Right ventricle myocardium superior (tissue), 1 donor: ENCODE measurements at places on chromosomes 16 and 17.
A peak's percentile ranks its signal among the peaks of the same experiment; 100 is the strongest.

DNA sequence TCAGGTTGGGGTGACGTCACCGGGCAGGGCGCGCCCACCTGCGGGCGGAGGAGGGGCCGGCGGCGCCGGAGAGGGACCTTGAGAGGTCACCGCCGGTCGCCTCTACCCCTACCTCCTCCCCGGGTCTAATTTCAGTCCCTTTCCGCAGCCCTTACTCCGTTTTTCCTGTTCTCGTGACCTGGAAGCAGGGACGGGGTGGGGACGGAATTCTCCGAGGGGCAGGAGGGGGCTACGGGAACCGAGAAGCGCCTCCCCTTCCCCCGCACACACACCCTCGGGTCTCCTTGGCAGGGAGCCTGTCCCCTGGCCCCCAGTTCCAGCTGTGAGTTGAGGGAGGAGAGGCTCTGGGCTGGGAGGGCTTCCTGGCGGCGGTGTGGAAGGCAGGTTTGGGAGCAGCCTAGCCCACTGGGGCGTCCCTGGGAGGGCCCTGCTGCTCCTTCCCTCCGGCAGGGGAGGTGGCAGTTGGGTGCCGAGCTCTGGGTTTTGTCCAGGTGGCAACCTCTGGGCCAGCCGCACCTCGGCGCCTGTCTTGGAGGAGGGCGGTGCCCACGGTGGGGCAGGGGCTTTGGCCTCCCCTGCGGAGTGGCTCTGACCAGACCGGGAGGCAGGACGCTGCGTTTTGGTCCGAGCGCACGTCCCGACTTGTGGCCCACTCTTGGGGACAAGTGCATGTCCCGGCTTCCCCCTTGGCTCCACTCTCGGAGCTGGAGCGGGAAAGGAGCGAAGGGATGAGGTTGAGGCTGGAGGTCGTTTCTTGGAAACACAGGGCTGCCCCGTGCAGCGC, 773 bp downstream of the SYNGR3 start:
- DNase-seq, result no peak

- DNase-seq, result no peak
These were observed 5.7 kb downstream of the LAT start for GRCh38 chr16:28990375-28991040.

GRCh38 chr16:55437625-55438024, 41.4 kb upstream of the MMP2 start:
- no peak for DNase-seq

- no peak for DNase-seq
These were observed 21.3 kb downstream of the PGS1 start for GRCh38 chr17:78399693-78400144.

DNA sequence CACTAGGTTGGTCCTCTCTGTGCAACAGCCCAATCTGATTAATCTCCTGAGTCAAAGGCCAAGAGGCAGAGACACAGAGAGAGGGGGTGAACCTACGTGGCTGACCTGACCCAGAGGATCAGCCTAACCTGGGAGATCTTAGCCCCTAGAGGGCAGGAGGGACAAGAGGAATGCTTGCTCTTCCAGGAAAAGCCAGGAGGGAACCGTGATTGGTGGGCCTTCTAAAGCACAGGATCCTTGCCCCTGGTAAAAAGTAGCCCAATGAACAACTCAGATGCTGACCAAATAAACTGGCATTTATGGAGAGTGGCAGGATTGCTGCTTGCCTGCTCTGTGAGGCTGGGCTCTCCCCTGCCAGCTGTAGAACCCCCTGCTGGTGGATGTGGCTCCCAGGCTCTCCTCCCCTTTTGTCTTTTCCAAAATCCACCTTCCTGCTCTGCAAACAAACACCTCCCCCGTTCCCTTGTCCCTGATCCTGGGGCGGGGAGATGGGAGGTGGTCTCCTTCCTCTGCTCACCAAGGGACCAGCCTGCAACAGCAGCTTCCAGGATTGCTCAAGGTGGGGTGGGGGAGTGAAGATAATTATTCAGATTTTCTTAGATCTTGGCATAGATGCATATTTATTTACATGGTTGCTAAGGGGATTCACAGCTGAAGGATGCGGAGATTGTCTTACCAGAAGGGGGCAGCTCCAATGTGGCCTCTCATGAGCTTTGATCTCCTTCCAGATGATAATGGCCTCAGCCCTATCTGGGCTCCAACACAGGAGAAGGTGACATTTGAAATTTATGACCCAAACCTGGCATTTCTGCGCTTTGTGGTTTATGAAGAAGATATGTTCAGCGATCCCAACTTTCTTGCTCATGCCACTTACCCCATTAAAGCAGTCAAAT, 71.9 kb downstream of the SDR42E1 start:
- no peak for DNase-seq

DNA sequence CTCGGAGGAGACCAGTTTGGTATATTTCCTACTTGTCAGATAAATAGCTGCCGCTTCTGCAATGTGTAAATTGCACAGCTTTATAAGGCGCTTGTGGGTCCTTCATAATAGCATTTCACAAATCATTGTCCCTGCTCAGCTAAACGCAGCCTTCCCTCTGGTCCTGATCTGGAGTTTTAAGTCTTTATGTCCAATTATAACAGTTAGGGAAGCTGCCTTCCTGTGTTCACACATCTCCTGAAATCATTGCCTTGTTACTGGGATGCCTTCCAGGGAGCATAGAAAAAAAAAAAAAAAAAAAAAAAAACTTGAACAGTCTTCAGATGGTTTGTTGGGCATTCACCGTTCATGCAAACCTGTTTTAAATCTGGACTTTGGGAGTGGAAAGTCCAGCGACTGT, 342.0 kb downstream of the XYLT1 start:
- no peak for DNase-seq

GRCh38 chr16:50297301-50298074, 31.1 kb downstream of the ADCY7 start:
- peak; percentile 39 for DNase-seq

DNA sequence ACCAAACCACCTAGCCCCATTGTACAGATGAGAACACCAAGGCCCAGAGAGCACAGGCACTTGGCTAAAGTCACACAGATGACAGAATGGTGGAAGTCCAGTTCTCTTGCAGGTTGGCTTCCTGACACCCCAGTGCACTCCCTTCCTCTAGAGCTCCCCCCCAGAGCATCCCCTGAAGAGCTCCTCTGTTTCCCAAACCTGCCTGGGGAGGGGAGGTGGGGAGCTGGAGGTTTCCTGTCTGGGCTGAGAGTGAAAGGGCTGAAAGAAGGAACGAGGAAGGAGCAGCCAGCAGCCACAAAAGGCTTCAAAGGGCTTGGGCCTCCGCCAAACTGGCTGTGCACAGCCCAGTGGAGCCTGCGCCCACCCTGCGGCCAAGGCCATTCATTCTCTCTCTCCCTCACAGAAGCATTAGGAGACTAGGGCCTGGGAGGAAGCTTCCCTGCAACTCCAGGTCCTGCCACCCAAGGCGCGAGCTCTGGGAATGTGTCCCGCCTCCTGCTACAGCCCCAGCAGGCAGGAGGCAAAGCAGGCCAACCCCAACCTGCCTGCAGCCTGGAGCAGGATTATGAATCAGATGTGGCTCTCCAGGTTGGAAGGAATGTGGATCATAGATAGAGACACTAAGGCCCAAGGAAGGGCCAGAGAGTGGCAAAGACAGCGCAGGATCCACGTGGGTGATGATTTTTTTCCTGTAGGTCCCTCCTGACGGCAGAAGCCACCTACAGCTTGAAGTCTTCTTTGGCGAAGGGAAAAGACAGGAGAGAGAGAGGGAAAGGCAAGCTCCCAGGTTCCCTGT, 913 bp downstream of the SLC13A5 start:
- no peak for DNase-seq

DNA sequence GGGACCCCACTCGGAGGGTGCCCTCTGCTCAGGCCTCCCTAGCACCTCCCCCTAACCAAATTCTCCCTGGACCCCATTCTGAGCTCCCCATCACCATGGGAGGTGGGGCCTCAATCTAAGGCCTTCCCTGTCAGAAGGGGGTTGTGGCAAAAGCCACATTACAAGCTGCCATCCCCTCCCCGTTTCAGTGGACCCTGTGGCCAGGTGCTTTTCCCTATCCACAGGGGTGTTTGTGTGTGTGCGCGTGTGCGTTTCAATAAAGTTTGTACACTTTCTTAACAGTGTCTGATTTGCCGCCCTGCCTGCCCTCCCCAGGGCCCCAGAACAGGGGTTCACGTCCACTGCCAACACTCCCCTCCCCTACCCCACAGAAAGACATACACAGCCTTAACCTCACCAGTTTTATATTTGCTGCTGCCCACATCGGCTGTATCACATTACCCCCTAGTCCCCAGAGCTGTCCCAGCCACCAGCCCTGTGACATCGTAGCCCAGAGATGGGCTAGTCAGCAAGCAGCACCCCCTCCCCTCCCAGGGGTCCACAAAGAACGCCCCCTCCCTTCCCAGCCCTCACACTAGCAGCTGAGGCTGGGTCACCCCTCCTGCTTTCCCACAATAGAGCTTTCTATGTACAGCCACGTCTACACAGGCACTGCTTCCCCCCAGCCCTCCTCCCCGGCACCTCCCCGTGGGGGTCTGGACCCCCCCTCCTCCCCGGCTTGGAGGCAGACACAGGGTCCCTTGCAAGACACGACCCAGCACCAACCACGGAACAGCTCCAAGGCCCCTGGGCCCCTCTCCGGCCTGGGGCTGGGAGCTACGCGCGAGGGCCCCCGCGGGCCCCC, 7.9 kb downstream of the GRN start:
- no peak for DNase-seq

DNA sequence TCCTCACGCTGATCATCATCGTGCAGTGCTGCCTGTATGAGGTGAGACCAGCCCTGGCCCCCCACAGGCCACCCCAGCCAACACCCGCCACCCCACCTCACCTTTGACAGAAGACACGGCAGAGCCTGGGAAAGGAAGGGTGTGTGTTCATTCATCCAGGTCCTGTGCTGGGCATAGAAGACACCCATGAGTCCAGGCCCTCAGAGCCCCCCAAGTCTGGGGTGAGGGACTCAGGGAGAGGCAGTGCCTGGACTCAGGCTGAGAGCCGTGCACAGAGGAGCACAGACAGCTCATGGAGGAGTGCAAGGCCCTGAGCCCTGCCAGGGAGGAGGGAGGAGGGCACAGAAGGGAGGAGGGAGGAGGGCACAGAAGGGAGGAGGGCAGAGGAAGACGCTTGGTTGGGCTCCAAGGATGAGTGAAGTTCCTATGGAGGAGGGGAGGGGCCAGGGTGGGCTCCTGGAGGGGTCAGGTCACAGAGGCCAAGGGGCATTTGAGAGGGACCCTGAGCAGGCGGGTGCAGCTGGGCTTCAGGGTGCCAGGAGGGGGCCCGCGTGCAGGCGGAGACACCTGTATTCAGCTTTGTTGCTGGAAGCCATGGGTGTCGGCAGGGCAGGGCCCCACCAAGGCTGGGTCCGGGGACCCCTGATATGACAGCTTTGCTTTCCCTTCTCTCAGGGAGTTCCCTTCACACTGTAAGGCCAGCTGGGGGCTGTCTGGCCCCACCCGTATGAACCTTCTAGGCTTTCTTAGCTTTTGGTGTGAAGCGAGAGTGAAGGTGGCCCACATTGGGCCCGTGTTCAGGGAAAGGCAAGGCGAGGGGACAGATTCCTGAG, 11.4 kb downstream of the TAX1BP3 start:
- no peak for DNase-seq

- no peak for DNase-seq
These were observed 14.6 kb upstream of the CCDC154 start for GRCh38 chr16:1458977-1459341.

GRCh38 chr17:16428098-16428882, 12.9 kb downstream of the TRPV2 start:
- peak; percentile 66 for DNase-seq

GRCh38 chr17:70265471-70265870, 96.1 kb downstream of the KCNJ2 start:
- no peak for DNase-seq

GRCh38 chr16:76376988-76377387, 99.8 kb downstream of the CNTNAP4 start:
- DNase-seq, result no peak

DNA sequence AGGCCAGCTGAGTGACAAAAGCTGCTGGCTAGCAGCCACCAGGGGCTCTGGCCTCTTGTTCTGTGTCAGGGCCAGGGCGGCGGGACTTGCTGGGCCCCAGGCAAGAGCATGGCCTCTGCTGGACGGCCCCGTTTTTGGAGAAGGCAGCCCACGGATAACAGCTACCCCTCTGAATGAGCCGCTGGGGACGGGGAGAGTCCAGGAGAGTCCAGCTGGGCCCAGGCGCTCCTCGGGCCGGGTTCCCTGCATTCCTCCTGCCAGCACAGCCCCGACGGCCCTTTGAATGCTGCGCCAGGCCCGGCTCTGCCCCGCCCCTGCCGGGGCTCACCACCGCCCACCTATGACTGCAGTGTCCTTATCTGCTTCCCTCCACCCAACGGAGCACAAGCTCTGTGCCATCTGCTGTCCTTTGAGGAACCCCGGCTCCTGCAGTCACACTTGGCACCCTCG, 33.4 kb downstream of the SLC7A5 start:
- peak; percentile 63 for DNase-seq

GRCh38 chr17:70205401-70205800, 36.1 kb downstream of the KCNJ2 start:
- DNase-seq, result no peak

DNA sequence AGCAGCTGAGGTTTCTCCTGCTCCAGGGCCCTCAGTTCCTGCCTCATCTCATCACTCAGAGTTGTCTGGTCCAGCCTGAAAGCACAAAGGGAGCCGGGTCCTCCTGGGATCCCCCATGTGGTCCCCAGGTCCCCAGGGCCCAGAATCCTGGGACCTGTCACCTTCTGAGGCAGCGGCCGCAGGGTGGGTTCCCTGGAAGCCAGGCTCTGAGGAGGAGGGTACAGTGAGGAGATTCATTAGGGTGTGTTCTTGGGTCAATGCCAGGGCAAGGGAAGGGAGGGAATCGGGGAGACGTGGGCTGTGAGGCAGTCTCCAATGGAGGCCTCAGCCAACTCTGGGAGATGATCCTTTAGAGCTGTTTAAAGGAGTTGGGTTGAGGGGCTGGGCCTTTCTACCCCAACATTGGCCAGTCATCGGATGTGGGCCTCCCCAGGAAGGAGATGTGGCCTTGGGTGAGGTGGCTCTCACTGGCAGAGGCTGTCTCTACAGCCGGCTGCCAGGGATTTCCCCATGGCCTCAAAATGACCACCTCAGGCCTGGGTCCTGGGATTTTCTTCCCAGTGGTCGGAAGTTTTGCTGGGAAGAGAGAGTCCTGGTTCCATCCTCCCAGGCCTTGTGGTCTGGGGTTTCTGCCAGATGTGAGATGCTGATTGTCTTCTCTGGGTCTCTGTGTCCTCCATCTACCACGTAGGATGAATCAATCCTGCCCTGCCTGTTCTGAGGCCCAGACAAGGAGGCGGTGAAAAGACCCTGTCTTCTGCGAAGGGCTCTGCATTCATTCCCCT, 47.3 kb downstream of the NLRP1 start:
- no peak for DNase-seq

DNA sequence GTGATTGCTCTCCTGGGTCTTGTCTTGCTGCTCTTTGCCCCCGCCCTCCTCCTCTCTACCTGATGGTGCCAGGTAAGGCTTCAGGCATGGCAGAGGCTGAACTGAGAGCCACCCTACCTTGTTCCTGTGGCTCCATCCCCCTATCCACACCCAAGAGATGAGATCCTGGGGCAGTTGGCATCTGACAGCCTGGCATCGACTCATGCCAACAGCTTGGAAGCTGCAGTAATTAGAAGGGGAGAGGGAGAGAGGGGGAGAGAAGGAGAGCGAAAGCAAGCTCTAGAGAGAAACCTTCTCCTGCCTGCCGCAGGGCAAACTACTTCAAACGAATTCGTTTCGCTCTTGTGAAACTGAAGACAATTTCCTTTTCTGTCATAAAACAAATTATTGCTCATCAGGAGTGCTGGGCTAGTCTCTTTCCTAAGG, 13.8 kb upstream of the SP6 start:
- DNase-seq, result no peak
